Osteocyte (in vitro differentiated cells): ENCODE measurements at places on chromosomes 1 and 21. TPM values are rescaled to one million over a fixed set of nuclear protein-coding genes. Genes with fewer than 3 reads are reported as not detected.

CYP4A11 gene
- total RNA-seq: not detected in 2 replicates

DNA sequence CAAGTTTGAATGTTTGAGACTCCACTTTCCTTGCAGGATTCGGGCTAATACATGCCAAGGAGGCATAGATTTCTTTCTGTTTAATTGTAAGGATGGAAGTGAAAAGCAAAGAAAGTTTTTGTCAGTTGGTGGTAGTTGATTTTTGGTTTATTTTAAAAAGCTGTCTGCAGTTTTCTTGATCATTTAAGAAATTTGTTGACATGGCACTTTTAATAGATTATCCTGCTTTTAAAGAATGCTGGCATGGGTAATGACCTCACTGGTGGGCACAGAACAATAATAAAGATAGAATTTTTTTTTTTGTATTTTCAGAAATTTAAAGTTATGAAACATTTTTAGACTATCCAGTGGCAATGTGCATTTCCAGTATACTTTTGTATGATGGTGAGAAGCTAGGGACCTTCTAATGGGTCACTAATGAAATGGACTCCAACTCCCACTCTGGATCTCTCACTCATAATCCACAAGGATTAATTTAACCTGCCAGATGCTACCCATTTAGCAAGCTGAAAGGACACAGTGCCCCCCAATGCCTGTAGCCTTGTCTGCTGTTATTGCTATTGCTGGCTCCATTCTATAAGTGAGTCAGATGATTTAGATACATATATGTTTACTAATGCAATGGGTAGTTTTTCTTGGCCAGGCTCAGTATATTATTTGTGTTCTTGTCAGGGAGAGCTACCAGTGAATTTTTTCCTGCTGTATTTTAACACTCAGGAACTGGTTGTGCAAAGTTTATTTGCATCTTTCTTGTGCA, 190.2 kb upstream of the SGIP1 start:
- peak overlapping the region; percentile 81 for H3K27ac ChIP-seq
- H3K27me3 ChIP-seq: no peaks in the 10 kb centered on the region
- DNase-seq: no peak
- peak overlapping the region; percentile 44 for H3K4me3 ChIP-seq
- H3K4me1 ChIP-seq: peaks cover 61% of the 10 kb centered on the region

DNA sequence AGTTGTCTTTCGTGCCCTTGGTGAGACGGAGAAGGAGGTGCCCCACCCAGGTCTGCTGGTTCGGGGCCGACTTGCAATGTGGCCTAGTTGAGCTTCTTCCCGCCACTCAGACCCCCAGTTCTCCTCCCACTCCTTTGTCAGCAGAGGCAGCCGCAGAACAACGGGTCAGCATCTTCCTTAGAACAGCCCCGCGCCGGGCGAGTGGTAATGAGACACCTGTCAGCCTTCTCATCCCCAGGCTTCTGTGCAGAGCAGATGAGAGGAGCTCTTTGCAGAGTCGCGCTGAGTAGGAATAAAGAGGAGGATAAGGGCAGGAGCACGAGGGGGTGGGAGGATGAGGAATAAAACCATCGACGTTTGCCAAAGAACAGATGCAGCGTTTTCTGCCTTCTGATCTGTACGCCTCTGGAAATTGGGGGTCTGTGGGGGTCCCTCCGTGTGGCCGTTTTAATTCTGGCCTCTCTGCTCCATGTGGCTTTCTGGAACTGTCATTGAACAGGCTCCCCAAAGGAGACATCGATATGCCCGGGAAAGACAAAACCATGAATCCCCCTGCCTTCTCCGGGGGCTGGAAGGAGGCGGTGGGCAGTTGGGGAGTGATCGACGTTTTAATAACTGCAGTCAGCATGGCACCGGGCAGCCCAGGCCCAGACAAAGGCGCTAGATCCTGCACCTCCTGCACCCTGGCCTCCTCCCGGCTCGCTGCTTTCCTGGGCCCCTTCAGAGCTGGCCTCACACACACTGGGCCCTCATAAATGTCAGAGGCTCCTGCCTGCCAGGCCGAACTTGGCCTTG, 27.5 kb upstream of the IGSF21 start:
- peaks cover 3% of the 10 kb centered on the region for H3K27me3 ChIP-seq
- no peak overlapping the region for H3K4me3 ChIP-seq
- no peak for DNase-seq
- H3K27ac ChIP-seq: no peak overlapping the region
- no peaks in the 10 kb centered on the region for H3K4me1 ChIP-seq

DNA sequence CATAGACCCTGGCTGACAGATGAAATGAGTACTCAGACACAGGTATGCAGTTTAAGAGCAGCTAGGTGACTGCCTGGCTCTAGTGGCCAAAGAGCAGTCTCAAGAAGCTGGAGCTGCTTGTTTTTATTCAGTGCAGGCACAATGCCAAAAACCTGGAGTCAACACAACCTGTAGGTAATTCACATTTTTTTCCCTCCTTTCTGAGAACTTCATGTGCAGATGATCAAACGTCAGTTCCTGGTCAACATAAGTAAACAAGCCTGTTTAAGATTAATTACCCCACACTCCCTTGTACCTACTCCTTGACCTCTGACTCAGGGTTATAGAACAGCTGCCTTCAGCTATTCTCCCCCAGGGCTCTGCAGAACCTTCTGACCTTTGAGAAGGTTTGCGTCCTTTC, 17.3 kb upstream of the ACADM start:
- peaks cover 35% of the 10 kb centered on the region for H3K27me3 ChIP-seq
- no peak for DNase-seq
- no peaks in the 10 kb centered on the region for H3K4me1 ChIP-seq
- H3K36me3 ChIP-seq: no peaks in the 10 kb centered on the region

TXNIP gene
- 246 and 274 TPM in 2 replicates for total RNA-seq

DNA sequence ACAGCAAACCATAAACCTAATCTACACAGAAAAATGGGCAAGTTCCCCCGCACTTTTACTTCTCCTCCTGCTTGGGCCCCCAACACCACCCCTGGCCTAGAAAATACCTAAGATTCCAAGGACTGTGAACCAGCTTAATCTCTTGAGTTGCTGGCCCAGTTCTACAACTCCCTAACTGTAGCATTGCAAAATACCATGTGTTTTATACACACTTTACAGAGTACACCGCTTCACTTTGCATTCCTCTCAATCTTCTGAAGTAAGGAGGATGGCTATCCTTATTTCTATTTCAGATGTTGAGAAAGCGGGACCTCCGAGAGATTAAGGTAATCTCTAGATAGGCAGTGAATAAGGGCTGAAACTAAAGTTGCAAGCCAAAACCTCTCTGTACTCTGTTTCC, 408.3 kb upstream of the NR5A2 start:
- DNase-seq: no peak
- H3K27ac ChIP-seq: no peak overlapping the region
- H3K4me3 ChIP-seq: no peak overlapping the region
- H3K36me3 ChIP-seq: no peaks in the 10 kb centered on the region
- no peaks in the 10 kb centered on the region for H3K4me1 ChIP-seq

DNA sequence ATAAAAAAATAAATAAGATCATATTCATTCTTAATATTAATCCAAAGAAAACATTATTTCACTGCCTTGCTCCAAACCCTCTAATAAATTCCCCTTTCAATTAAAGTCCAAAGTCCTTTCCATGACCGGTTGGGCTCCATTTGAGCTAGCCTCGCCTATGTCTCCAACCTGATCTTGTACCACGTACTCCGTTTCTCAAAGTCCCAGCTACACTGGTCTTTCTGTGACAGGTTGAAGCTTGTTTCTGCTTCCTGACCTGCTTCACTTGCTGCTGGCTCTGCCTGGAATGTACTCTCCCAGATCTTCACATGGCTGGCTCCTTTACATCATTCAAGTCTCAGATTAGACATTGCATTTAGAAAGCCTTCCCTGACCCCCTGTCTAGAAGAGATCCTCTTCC, 16.4 kb downstream of the RPL5 start:
- peaks cover 16% of the 10 kb centered on the region for H3K36me3 ChIP-seq
- H3K27me3 ChIP-seq: no peaks in the 10 kb centered on the region
- H3K27ac ChIP-seq: no peak overlapping the region
- no peak for DNase-seq
- H3K4me1 ChIP-seq: no peaks in the 10 kb centered on the region
- H3K4me3 ChIP-seq: no peak overlapping the region

DNA sequence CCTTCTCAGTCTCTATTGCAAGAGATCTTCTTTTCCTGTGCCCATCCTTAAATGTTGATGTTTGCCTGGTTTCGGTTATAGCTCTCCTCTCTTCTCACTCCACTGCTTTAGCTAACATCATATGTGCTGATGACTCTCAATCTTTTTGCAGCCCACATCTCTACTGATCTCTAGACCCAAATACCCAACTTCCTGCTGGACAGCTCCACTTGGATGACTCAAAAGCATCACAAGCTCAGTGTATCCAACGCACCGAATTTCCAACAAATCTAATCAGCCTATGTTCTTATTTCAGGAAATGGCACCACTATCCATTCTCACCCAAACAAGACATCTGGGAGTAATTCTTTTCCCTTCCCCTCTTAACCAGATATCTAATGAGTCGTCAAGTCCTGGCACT, 79.1 kb upstream of the ARTN start:
- peaks cover 28% of the 10 kb centered on the region for H3K4me1 ChIP-seq
- no peak overlapping the region for H3K4me3 ChIP-seq
- DNase-seq: no peak
- H3K27ac ChIP-seq: no peak overlapping the region

DNA sequence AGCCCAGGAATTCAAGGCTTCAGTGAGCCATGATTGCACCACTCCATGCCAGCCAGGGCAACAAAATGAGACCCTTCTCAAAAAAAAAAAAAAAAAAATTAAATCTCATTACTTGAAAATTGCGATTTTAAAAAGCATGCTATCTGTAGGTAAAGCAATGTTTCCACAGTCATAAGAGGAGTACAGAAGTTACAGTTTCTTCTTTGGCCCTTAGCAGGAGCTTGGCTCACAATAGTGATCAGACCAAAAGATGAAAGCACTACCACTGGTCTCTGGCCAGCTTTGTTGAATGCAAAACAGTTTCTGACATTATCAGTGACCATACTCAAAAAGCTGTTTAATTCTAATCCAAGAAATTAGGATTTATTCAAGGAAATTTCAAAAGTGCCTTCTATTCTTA, 31.2 kb downstream of the VAV3 start:
- no peaks in the 10 kb centered on the region for H3K36me3 ChIP-seq
- no peak overlapping the region for H3K27ac ChIP-seq
- H3K27me3 ChIP-seq: peaks cover 12% of the 10 kb centered on the region
- no peak for DNase-seq
- H3K4me3 ChIP-seq: no peak overlapping the region

PDZK1 gene
- total RNA-seq: 0.31 and 0.40 TPM in 2 replicates

KIRREL1 gene
- 122 TPM in 2 replicates for total RNA-seq

CEP104 gene
- 35.1 and 45.4 TPM in 2 replicates for total RNA-seq

OR2L5 gene
- total RNA-seq: not detected in 2 replicates

GRCh38 chr1:162030759-162031280, 7.2 kb upstream of the OLFML2B start:
- no peaks in the 10 kb centered on the region for H3K36me3 ChIP-seq
- DNase-seq: no peak
- no peak overlapping the region for H3K27ac ChIP-seq
- no peak overlapping the region for H3K4me3 ChIP-seq

PROX1 gene
- 0.32 and 0.81 TPM in 2 replicates for total RNA-seq

GRCh38 chr1:177571485-177572076, 398.3 kb downstream of the SEC16B start:
- H3K4me3 ChIP-seq: no peak overlapping the region
- no peaks in the 10 kb centered on the region for H3K4me1 ChIP-seq
- no peak for DNase-seq
- no peaks in the 10 kb centered on the region for H3K27me3 ChIP-seq
- H3K36me3 ChIP-seq: no peaks in the 10 kb centered on the region

- H3K4me3 ChIP-seq: peak overlapping the region; percentile 6
- peak overlapping the region; percentile 79 for H3K27ac ChIP-seq
- peaks cover 35% of the 10 kb centered on the region for H3K4me1 ChIP-seq
- no peaks in the 10 kb centered on the region for H3K36me3 ChIP-seq
- no peaks in the 10 kb centered on the region for H3K27me3 ChIP-seq
Measured at GRCh38 chr1:109252893-109253802, 3.8 kb downstream of the CELSR2 start.

DNA sequence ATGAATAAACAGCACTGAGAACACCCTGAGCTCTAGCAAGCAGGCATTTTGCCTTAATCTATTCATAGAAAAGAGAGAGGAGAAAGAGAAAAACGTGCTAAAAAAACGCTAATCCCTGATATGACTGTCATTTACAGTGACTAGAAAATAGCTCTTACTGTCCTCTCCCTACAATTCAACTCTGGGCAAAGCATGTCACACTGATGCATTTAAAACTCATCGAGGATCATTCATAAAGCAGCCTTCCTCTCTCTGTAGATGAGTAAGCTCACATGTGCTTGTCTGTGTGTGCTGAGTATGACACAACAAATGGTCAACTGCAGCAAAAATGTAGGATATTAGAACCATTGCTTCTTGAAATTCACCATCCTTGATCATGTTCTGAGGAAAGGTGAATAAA, 109.0 kb downstream of the SGIP1 start:
- no peak for DNase-seq
- no peaks in the 10 kb centered on the region for H3K27me3 ChIP-seq
- peaks cover 11% of the 10 kb centered on the region for H3K4me1 ChIP-seq
- H3K27ac ChIP-seq: no peak overlapping the region
- H3K36me3 ChIP-seq: peaks cover 59% of the 10 kb centered on the region
- H3K4me3 ChIP-seq: no peak overlapping the region

PCNX2 gene
- 17.2 and 20.4 TPM in 2 replicates for total RNA-seq

GRCh38 chr1:55717111-55717510, 501.9 kb upstream of the USP24 start:
- peak overlapping the region; percentile 87 for H3K27ac ChIP-seq
- peaks cover 2% of the 10 kb centered on the region for H3K36me3 ChIP-seq
- no peaks in the 10 kb centered on the region for H3K27me3 ChIP-seq
- H3K4me1 ChIP-seq: peaks cover 58% of the 10 kb centered on the region
- no peak for DNase-seq

NTRK1 gene
- total RNA-seq: not detected in 2 replicates

OPRD1 gene
- total RNA-seq: 0.27 and 0.34 TPM in 2 replicates

VWA1 gene
- total RNA-seq: 15.6 and 17.5 TPM in 2 replicates

DNA sequence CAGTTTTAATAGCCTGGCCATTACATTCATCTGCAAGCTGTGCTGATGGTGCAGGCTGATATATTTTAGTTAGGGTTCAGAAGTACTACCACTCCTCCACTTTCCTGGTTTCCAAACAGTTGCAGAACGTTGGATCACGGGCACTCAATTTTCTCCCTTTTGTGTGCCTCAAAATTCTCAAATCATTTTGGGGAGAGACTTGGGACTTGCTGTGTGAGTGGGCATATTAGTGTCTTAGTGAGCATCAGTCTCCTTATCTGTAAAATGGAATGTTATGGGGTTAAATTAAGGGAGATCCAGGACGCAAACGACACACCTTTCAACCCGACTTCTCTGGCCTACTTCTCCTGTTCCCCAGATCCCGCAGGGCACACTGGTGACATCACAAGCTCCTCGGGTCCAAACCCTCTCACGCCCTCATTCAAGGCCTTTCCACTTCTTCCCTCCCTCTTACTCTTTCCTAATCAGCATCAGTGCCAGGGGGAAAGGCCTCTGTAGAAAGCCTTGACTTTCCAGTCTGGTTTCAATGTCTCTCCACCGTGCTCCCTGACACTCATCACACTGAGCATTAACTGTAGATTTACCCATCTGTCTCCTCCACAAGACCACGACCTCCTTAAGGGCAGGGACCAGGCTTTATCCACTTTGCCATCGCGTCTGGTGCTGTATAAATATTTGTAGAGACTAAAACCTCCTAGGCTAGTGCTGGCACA, 1.2 kb downstream of the PIGP start:
- peak overlapping the region; percentile 98 for H3K27ac ChIP-seq
- peaks cover 22% of the 10 kb centered on the region for H3K36me3 ChIP-seq
- H3K27me3 ChIP-seq: no peaks in the 10 kb centered on the region
- H3K4me3 ChIP-seq: peak overlapping the region; percentile 83
- DNase-seq: no peak
- H3K4me1 ChIP-seq: peaks cover 35% of the 10 kb centered on the region

GRCh38 chr1:65113298-65113697, 34.7 kb upstream of the AK4 start:
- H3K4me3 ChIP-seq: no peak overlapping the region
- no peaks in the 10 kb centered on the region for H3K36me3 ChIP-seq
- H3K27ac ChIP-seq: no peak overlapping the region
- peaks cover 14% of the 10 kb centered on the region for H3K4me1 ChIP-seq

RGS16 gene
- 0.48 and 1.1 TPM in 2 replicates for total RNA-seq
